ENCODE measurements at places on chromosomes 16 and 17.

GRCh38 chr16:72797621-72798020 is 250.3 kb downstream of the ZFHX3 start:
- DNase-seq, result no peak

GRCh38 chr17:39757931-39758873 is 20.5 kb downstream of the GRB7 start:
- peak; percentile 59 for DNase-seq

DNA sequence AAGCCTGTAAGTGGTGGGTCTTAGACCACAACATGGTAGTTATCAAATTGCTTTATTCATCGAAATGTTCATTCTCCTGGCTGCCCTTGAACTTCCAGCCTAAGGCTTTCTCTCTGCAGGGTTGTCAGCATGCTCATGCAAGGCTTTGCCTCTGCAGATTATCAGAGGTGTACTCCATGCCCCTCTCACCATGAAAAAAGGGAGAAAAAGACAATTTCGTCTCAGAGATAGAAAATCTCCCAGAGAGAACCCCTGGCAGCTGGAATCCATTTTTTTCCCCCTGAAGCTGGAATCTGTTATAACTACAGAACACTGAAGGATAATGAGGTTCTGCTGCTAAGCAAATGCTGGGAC is 33.9 kb upstream of the METTL9 start:
- no peak for DNase-seq

DNA sequence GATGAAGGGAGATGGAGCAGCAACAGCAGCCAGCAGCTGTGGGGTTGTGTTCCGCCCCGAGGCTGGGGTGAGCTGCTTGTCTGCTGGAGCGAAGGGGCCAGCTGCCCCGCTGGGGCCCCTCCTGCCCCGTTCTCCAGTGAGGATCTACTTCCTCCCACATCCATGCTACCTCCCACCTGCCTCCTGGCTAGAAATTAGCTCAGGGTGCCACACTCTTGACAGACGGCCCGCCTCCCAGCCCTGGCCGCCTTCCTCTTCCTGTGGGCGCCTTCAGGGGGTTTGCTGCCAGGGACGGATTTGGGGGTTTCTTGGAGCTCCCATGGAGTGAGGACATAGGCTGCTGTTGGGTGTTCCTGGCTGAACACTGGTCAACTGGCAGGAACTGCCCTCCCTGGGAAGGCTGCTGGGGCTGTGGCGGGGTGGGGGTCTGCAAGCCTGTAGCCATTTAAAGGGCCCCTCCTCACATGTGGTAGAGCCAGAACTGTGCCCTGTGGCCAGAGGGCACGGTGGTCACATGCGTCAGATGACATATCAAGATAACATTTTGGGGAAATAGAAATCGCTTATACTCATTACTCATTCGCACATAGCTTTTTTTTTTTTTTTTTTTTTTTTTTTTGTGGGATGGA is 13.1 kb downstream of the TBC1D24 start:
- no peak for DNase-seq

DNA sequence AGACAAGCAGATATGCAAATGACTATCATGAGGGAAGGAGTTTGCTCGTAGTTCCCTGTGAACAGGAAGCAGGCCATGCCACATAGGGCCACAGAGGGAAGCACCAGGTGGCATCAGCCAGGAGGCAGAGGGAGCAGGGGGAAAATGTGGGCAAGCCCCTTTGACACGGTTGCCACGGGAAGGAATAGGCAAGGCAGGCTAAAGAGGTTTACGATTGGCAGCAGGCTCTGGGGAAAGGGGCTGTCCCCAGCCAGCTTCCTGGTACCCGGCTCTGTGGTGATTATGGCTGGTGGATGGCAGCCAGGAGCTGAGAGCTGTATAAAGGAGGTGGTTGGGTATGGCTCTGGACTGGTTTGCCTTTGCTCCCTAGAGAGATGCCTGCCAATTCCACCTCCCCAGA is 848 bp downstream of the CES3 start:
- DNase-seq, result no peak

DNA sequence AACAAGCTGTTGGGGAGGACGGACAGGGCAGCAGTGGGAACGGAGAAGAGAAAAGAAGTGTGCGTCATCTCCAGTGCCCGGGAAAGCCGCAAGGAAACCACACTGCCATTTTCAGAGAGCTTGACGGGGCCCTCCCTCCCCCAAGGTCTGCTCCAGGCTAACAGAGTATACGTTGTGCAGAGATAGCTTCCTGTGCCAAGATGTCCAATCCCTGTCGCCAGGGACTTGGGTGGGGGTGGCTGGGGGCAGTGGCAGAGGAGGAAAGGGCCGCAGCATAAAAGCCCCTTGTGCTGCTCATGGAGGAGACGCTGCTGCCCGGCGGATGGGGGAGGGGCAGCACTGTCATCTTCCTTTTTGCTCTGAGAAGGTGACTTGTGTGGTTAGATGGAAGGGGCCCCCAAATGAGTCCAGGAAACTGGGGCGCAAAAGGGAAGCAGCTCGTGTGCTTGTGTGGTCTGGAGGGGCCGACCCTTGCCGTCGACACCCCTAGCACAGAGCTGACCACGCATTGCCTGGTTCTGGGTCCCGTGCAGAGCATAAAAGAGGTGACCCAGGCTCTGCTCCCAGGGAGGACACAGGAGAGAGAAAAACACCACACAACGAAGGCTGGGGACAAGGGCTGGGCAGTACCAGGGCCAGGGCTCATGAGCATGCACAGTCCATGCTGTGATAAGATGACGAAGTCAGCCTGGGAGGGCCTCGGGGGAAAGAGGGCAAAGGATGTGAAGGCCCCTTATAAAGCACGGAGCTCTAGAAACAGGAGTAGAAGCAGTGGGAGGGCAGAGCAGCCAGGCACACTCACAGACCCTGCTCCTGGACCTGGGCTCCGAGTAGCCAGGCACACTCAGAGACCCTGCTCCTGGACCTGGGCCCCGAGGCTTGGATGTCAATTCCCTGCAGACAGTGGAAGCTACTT is 372.7 kb downstream of the SLC39A11 start:
- peak; percentile 53 for DNase-seq

DNA sequence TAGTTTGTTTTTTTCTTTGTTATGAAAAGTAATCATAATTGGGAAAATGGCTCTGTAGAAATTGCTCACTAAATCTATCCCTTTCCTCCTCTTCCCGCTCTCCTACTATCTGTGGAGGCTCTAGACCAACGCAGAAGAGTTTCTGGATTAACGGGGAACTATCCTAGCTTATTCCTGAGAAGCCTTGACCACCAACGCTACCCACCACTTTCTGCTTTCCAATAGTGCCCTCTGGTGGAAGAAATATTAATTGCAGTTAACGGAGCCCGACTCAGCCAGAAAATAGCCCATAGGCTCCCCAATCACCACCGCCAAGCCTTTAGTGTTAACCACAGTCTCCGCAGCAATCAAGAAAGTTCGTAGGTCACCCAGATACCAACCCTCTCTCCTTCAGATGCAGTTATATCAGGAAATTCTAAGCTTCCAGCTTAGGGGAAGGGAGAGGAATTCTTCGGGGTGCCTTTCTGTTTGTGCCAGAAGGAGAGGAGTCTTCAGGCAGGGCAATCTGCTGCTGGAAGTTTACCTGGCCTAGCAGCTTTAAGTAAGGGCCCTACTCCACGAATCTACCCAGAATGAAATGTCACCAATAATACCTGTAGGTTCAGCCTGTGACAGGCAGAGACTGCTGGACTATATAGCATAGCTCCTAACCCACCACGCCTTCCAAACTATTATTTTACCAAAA is 23.0 kb upstream of the NSRP1 start:
- no peak for DNase-seq

DNA sequence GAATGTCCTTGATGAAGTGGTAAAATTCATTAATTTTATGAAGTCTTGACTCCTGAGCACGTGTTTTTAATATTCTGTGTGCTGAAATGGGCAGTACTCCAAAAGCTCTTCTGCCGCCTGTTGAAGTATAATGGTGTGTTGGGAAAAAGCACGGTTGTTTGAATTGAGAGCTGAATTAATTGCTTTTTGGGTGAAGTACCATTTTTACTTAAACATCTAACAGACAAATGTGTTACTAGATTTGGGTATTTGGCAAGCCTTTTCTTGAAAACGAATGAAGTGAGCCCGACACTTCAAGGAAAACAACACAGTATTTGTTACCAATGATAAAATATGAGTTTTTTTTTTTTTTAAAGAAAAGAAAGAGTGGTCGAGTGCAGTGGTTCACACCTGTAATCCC is 22.5 kb downstream of the WWP2 start:
- no peak for DNase-seq

DNA sequence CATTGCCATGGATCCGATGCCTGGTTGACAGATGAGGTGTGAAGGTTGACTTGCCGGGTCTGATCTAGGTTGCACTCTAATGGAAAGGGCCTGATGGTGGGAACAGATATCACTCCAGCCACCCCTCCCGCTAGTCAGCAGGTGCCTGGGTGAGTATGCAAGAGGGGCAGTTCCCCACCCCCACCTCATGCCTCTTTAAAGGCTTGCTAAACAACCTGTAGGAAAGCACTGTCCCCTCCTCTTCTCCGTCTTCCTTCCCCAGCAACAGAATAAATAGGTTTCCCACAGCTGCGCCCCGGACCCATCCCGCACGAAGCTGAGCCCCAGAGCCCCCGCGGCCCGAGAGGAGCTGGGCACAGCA is 746 bp upstream of the TMEM132E start:
- no peak for DNase-seq

DNA sequence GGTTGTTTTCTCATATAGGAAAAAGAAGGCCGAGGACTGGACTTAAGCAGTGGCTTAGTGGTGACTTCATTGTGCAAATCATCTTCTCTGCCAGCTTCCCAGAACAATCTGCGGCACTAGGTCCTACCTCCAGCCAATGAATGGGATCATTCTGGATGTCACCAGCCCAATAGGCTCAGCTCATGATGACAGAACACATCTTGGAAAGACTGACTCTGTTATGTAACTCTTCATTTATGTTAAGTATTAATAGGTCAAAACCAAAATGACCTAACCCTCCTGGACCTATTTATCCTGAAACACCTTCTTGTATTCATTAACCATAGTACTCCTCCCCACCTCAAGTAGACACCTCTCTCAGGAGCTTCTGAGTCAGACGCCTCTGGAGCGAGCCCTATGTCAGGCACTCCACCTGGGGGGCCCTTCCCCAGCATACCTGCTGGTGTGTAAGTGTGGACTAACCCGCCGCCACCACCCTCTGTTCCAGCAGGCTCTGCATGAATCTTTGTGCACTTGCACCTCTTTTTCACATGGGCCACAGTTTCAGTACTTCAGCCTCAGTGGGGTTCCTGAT is 7.2 kb downstream of the ARL2BP start:
- no peak for DNase-seq

- DNase-seq, result no peak
These were observed 20.5 kb upstream of the TBX4 start for GRCh38 chr17:61431594-61432311.

GRCh38 chr17:59434429-59434828 is 103.0 kb downstream of the YPEL2 start:
- no peak for DNase-seq

DNA sequence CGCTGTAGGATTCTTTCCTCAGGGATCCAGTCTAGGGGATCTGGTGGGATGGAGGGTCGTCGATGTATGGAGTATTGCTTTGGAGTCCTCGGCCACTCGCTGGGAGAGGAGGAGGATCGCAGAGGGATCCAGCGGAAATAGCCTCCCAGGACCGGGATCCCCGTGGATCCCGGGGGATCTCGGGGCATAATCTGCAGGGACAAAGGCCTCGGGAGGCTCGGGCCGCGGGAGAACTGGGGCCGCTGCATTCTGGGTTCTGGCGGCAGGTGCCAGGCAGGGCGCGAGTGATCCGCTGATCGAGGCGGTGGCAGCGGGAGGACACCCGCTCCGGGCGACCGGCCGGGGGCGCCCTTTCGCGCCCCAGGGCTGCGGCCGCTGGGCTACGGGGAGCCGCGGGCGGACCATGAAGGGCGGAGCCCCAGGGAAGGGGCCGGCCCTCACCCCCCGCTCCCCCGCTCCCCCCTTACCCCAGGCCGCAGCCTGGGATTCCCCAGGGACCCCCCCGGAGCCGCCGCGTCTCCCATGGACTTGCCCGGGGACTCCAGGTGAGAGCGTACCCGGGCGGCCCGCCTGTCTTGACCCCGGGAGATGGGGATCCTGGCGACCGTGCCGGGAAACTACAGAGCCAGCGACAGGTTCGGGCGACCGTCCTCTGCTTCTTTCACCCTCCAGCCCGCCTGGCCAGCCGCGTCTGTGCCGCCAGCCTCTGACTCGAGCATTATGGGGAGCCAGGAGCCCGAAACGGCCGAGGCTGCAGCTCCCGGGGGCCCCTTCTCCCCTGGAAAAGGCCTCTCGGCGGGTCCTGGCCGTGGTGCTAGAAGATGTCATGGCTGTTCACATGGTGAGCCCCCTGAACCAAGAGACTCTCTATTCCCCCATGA is 604 bp downstream of the PRR14 start:
- DNase-seq, result peak; percentile 75

DNA sequence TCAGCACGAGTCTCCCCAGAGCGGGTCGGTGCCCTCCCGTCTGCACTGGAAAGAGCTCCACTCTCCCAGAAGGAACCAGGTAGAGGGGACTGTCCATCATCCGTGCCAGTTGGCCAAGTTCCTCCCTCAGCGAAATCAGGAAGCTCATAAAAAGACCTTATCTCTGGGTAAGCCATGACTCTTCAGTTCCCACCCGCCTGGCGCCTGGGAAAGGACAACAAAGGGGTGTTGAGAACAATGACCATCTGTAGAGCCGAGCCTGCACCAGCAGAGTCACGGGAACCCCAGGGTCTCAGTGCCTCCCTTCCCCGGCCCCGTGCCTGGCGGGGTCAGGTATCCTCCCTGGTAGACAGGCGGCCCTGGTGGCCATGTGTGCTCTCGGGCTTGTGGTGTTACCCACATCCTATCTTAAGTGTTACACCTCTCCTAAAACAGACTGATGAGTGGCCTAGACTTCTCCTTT is 190.7 kb downstream of the AXIN2 start:
- no peak for DNase-seq

DNA sequence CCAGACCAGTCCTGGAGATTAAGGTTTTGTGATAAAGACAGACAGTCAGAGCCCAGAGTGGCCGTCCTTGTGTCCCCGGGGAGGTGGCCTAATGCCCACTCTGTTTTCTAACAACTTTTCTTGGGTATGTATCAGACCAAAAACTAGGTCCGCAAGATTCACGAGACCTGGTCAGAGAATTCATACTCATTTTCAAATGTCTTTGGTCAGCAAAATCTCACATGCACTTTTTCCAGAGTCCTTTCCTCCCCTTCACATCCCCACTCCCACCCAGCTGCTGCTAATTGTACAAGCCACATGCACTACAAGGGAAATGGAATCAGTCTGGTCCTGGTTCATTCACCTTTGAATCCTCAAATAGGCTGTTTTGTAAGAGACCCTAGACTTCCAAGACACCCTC is 61.7 kb downstream of the C17orf67 start:
- no peak for DNase-seq

GRCh38 chr17:28926366-28926765 is 23.5 kb upstream of the DHRS13 start:
- no peak for DNase-seq

DNA sequence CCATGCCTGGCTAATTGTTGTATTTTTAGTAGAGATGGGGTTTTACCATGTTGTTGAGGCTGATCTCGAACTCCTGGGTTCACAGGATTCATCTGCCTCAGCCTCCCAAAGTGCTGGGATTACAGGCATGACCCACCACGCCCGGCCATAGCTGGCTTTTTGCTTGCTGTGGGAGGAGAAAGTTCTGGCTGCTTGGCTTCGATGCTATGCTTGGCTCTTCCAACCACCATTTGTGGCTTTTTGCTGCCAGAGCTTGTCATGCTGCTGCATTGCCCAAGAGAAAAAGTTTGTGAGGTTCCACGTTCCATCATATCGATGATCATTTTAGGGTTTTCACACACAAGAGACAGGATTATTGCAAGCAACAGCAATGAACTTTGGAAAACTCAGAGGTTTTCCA is 16.2 kb downstream of the BMERB1 start:
- no peak for DNase-seq

All from stimulated activated CD8-positive, alpha-beta memory T cell treated with anti-CD3 and anti-CD28 coated beads, Interleukin-2, amount 100 ng/mL, for 48 hours (primary cell).